ENCODE measurements at places on chromosomes 16 and 17.
A peak's percentile ranks its signal among the peaks of the same experiment; 100 is the strongest.

GRCh38 chr17:1034652-1035210 lies 37.8 kb downstream of the TIMM22 start:
- no peak for DNase-seq

DNA sequence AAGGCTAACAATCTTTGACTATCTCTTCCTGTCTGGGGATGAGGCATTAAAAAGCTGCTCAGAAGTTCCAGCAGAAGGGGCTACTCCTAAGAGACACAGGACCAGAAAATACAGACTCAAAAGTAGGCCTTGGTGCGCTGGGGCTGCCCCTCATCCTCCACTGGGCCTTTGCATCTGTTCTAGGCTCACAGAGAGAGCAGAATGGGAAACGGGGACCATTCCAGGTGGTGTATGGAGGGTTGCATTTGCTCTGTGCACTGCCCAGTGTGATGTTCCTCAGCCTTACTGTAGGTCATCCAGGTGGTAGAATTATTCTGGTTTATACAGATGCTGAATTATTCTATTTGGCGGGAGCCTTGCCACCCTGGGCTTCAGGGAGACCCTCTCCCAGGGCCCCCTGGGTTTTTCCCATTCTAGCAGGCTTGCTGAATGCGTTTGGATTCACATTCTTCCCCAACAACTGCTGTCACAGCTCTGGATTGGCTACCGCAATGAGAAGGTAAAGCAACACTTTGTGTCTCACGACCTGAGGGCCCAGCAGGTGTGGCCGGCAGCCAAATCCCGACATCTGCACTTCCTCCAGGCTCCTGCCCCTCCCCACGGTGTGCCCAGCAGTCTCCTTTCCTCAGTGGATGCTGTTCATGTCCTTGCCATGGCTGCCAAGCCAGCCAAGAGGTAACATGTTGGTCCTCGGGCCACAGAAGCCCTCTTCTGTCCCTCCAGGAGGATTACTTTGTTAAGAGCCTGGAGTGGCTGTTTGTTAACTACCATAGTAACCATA lies 25.0 kb upstream of the ZNHIT3 start:
- no peak for DNase-seq

- no peak for DNase-seq
Observed at GRCh38 chr17:50889528-50890118, 23.5 kb upstream of the TOB1 start.

- peak; percentile 49 for DNase-seq
Observed at GRCh38 chr16:28210979-28211588, 681 bp downstream of the XPO6 start.

DNA sequence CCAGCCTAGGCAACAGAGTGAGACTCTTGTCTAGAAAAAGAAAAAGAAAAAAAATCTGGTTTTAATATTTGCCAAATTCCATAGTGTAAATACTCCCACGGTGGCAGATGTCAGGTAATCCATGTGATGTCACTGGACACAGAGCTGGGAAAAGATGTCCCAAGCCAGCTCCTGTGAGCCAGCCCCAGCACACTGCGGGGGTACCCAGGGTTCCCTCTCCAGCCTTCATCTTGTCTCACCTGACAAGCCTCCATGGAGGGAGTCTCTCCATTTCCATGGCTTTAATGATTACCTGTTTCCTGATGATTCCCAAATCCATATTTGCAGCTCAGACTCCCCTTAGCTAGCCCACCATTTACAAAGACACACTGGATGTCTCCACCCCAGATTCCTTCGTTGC lies 4.6 kb downstream of the CD300LB start:
- DNase-seq: no peak

GRCh38 chr16:85308611-85309540 lies 196.6 kb upstream of the CIBAR2 start:
- no peak for DNase-seq

DNA sequence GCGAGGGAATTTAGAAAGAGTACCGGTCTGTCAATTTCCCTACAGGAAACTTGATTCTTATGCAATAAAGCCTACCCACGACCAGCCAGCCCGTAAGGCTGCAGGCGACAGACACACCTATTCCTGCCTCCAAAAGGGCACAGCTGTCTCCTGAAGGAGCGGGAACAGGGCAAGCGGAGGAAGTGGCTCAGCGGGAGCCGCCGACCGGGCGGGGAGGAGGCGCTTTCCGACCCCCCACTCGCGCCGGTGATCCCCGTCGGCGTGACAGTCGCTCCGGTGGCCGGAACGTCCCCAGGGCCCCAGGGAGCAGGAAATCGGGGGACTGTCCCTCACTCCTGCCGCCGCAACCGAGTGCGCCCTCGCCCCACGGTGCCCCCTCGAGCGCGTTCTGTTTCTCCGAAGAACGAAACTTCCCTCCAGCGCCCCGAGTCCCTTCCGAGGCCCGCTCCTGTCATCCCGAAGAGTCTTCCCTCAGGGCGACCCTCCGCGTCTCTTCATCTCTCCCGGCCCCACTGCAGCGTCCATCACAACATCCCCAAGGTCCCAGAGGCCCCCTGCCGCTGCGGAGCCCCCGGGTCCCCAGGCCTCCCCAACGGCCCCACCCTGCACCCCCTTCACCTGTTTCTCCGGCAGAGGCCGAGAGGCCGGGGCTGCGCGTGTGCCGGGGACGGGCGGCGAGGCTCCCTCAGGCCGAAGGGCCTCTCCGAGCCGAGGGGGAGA lies 421 bp downstream of the STAT3 start:
- DNase-seq: peak; percentile 44

GRCh38 chr17:36742267-36743000 lies 141.1 kb downstream of the MRM1 start:
- DNase-seq: no peak

GRCh38 chr17:79651266-79651665 lies 40.4 kb upstream of the RBFOX3 start:
- no peak for DNase-seq

DNA sequence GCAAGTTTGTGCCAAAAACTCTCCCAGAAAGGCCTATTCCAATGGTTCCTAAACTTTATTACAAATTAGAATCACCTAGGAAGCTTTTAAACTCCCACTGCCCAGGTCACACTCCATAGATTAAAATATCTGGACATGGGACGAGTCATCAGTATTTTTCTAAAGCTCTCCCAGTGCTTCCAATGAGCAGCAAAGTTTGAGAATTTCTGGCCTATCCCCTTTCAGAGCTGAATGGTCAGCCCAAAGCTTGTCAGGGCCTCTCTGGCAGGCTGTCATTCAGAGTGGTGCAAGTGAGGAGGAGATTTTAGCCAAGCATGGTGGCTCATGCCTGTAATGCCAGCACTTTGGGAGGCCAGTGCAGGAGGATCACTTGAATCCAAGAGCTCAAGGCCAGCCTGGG lies 2.4 kb downstream of the BCL6B start:
- DNase-seq: no peak

DNA sequence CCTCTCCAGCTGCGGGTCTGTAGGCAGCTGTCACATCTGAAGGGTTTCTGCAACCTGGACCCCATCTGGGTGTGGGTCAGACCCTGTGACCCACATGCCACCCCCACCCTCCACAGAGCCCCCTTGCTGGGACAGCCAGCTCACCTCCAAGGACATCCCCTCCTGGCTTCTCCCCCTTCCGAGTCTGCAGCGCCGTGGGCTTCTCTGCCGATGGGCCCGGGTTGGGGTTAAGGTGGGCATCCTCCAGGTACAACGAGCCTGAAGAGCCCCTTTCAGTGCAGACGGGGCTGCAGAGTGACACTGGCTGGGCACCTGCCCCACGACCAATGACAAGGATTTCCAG lies 28.9 kb downstream of the OR1D5 start:
- DNase-seq: no peak

GRCh38 chr16:50941681-50942080 lies 199.8 kb downstream of the CYLD start:
- DNase-seq: no peak

DNA sequence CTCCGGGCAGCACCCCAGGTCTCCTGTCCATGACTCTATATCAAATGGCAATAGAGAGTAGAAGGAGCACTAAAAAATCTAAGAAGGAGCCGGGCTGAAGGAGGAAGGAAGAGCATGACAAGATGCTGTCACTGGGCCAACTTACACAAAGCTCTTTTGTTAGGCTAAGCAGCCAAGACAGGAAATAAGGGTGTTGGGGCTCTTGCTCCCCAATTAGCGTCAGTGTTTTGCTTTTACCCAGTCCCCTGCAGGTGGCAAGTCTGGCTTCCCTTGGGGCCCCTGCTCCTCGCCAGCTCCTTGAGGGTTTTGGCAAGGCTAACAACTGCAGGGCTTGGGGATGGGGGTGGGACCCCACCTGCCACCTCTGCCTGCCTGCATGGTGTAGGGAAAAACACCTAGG lies 120.5 kb downstream of the CCT6B start:
- peak; percentile 27 for DNase-seq

- no peak for DNase-seq
Observed at GRCh38 chr16:60405286-60405685, 1631.0 kb downstream of the CDH8 start.

GRCh38 chr16:84358601-84359295 lies 9.6 kb upstream of the ATP2C2 start:
- DNase-seq: no peak

DNA sequence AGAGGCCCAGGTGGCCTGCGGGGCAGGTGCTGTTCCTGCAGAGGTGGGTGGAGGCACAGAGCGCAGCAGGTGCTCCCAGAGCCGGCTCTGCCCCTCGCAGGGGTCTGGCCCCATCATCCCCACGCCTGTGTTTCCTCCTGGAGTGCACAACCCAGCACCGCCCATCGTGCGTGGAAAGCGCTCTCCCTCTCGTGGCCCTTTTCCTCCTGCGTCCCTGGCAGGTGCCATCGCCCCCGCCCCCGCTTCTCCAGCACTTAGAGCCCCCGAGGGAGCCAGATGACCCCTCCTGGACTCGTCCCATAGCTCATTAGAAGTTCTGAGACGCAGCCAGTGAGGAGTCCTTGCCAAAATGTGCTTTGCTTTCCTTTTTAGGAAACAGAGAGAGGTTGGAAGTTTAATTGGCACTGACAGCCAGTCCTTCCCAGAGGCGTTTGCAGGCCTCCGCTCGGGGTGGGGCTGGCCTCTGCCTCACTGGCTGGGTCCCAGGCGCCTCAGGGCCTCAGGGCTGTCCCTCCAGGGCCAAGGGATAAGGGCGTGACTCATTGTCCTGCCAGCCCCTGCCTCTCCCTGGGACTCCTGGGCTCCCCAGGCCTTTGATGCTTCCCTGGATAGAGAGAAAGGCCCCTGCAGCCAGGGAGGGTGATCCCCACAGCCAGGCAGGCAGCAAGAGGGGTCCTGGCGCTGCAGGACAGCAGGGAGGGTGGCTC lies 32.2 kb upstream of the CHMP6 start:
- DNase-seq: no peak

- no peak for DNase-seq
Observed at GRCh38 chr17:31294820-31295488, 2.1 kb downstream of the OMG start.

- no peak for DNase-seq
Observed at GRCh38 chr17:42002792-42003301, 14.4 kb downstream of the DNAJC7 start.

DNA sequence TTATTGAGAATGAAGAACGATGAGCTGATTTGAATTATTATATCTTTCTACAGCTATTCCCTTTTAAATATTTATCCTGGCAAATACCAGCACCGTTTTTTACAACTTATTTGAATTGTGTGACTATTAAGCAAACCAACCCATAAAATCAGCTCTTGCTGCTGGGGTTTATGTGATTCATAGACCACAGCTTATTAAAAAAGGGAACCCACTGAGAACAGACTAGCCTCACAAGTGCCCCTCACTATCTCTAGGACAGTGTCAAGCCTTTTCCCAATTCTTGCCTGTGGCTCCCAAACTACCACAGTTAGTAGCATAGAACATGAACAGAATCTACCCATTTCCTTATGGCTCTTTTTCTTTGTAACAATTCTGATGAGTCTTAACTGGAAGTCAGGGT lies 6.1 kb upstream of the LIG3 start:
- no peak for DNase-seq

- DNase-seq: no peak
Observed at GRCh38 chr17:54102246-54102645, 279.5 kb downstream of the KIF2B start.

DNA sequence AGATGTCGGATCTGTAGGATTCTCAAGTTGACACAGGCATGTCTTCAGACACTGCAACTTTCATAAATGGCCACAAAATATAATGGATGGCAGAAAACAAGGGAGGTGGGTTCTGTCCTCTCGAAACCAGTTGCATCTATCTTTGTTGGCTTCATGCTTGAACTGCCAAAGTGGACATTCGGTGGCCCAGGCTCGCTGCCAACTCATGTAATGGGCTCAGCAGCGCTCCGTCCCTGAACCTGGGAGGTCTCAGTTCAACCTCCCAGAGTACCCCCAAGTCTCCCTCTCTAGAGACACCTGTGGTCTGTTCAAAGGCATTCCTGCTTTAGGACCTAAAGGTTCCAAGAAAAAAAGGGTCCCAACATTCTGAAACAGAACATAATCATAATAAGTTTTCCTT lies 71.9 kb downstream of the NXN start:
- DNase-seq: no peak

GRCh38 chr17:27553019-27553511 lies 77.9 kb upstream of the LGALS9 start:
- no peak for DNase-seq

DNA sequence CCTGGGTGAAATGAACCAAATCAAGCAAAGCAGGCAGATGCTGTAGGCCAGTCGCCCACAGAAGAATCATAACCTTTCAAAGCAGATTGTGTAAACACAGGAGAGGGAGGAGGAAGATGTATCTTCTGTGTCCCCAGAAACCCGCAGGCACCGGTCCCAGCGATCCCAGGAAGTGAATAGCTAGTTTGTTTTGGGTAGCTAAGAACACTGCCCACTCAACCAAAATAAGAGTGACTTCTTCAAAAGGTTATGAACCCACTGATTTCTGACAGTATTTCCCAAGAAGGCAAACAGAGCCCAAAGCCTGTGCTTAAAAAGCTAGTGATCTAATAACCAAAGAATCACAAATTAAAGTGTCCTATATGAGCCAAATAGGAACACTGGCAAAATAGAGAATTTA lies 67.8 kb downstream of the GRIN2A start:
- DNase-seq: no peak

GRCh38 chr16:70662991-70663523 lies 16.7 kb downstream of the IL34 start:
- DNase-seq: no peak

GRCh38 chr16:24170407-24170806 lies 85.7 kb upstream of the CACNG3 start:
- DNase-seq: no peak

DNA sequence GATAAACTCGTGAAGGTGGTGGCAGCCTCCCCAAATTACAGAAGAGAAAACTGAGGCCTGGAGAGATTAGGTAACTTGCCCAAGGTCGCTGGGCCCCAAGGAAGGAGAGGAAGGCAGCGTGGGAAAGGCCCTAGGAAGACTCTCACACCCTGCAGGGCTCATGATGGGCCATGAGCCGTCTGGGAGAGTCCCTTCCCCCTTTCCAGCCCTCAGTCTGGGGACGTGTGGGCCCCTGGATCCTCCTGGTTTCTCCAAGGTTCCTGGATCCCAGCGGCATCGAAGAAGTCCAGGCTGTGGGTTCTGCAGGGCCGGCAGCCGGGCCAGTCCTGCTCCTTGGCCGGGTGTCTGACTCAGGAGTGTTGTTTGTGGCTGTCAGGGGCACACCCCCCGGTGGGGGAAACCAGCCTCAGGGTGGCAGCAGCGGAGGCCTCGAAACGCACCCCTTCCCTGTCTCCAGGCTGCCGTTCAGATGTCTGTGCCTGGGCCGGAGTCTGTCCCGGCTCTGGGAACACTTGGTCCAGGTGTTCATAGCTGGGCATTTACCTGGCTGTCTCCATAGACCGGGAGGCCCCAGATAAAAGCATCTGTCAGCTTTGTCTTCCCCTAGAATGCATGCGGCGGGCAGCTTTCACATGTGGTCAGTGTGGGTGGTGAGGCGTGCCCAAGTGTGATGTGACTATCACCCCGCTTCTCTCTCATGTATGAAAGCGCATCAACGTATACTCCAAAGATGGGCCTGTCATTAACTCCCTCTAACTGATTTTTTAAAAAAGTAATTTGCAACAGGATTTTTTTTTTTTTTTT lies 3.7 kb upstream of the RAP1GAP2 start:
- DNase-seq: peak; percentile 72
